ENCODE measurements at places on chromosomes 2 and 18.

GRCh38 chr2:239177325-239177724 is 223.5 kb downstream of the HDAC4 start:
- DNase-seq: no peak

DNA sequence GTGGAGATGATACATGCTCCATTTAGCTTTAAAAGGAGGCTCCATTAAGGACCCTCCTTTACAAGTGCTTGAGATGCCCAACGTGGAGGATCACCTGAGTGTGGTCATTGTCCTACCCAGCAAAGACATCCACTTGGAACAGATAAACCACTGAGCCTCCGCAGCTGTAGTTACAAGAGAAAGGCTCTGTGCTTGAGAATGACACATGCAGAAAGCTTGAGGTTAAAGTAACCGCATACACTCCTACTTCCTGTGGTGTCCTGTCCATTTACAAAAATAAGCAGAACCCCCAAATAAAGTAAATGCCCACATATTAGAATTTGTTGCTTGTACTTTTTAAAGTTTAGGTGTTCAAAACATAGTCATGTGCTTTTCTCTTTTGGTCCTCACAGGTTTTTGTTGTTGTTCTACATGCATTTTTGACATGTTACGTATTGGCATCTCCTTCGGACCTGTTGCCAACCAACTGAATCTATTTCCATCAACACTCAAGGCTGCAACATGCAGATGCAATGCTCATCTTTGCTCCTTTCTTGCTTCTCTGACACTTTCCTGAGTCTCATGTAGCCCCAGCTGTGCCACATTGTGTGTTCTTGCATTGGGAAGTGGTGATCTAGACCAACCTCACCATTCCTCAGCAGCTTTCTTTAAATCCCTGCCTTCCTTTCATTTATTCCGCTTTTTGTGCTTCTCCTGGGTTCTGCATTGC is 56.0 kb downstream of the SERPINB7 start:
- no peak for DNase-seq

- no peak for DNase-seq
Measured at GRCh38 chr18:22828171-22828570, 105.0 kb upstream of the RBBP8 start.

DNA sequence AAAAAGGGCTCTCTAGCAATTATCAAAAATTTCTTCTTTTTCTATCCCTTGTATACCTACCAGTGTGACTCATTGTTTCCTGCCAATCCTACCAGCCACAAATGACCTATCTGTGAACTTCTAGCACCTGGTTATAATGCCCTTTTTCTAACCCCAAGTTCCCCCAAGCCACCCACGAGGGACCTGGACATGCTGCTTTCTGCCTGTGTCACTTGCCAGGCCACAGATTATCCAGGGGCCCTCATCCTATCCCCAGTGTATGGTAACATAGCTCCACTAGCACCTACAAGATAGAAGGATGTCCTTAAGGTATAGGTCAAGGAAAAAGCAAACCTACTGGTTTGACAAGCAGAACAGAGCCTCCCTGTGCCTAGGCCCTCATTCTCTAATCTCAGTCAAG is 26.8 kb downstream of the AAK1 start:
- no peak for DNase-seq

GRCh38 chr2:236417150-236417549 is 152.5 kb upstream of the ACKR3 start:
- no peak for DNase-seq

GRCh38 chr18:13318731-13319501 is 100.4 kb downstream of the LDLRAD4 start:
- no peak for DNase-seq

- no peak for DNase-seq
Measured at GRCh38 chr18:23682472-23682871, 6.8 kb upstream of the LAMA3 start.

DNA sequence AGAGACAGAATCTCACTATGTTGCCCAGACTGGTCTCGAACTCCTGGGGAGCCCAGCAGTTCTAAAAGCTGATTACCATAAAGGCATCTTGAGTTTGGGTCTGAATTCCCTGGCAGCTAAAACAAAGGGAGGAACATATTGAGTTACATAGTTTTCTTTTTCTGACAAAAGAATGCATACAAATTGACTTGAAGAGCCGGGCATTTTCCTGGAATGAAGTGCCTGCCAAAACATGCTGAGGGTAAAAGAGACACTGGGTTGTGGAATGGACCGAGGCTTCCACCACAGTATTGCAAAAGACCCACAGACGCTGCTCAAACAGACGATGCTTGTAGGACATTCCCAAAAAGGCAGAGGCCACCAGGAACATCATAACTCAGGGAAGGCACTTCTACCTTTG is 35.1 kb upstream of the ROCK2 start:
- DNase-seq: no peak

DNA sequence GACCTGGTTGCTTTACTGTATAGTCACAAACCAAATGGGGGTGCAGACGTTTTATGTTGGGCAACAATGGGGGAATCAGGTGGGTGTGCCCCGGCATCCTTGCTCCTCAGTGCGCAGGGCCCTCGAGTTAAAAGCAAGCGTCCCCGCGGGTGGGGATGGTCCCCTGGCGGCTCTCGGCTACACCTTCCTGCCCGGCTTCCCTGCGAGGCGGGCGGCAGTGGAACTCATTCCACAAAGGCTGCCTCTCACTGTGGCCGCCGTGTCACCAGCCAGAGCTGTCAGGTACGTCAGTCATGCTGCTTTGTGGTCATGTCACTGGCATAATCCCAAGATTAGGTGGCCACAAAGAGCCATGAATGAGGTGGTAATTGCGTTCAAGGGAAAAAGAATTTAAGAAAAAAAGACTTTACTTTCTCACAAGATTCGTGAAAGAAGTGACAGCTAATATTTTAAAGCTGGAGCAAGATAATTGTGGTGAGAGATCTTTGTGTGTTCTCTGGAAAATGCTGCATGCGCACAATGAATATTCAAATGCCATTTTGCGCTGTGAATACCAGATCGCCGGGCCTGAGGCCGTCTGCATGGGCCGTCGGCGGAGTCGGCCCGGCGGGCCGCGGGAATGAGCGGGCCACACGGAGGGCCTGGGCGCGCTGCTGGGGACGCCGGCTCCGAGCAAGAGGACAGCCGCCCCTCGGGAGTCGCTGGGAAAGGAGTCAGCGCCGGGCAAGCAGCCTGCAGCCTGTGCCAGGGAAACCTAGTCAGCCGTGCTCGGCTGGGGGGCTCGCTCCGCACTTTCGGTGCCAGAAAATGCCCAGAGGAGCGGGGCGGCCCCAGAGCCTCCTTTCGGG is 82.3 kb upstream of the LDLRAD4 start:
- no peak for DNase-seq

GRCh38 chr2:74865770-74866674 is 32.1 kb downstream of the HK2 start:
- no peak for DNase-seq

Measured in activated CD8-positive, alpha-beta memory T cell treated with anti-CD3 and anti-CD28 coated beads for 4 hours (primary cell).